ENCODE measurements at places on chromosomes 3 and 15.

GRCh38 chr3:118781839-118782238 lies 252.8 kb downstream of the IGSF11 start:
- DNase-seq: no peak

DNA sequence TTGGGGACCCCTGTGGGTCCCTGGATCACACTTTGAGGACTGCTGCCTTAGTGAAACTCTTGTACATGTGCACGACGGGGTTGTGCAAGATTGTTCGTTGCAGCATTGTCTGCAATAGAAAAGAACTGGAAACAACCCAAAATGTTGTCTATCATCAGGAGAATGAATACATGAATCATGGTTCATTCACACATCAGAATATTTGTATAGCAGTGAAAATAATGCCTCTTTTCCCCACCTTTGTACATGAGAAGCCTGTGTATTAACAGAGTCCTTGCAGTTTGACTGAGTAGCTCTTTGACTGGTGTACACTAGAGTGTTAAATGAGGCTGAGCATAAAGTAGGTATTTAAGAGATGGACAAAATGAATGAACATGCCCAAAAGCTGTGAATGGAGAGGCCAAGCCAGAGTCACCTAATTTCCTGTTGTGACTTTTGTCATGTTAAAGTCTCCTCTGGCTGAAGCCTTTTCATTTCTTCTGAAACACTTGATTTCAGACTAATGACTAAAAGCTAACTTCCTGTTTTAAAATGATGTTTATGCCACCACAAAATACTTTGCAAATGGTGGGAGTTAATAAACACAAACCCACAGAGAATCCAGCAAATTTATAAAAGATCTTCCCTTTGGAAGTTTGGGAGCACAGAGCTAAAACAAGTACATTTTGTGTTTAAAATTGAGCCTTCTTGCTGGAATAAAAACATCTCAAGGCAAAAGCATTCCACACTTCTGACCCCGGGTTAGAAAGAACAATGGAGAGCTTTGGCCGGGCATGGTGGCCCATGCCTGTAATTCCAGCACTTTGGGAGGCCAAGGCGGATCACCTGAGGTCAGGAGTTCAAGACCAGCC lies 20.6 kb upstream of the USP3 start:
- DNase-seq: peak; percentile 86

DNA sequence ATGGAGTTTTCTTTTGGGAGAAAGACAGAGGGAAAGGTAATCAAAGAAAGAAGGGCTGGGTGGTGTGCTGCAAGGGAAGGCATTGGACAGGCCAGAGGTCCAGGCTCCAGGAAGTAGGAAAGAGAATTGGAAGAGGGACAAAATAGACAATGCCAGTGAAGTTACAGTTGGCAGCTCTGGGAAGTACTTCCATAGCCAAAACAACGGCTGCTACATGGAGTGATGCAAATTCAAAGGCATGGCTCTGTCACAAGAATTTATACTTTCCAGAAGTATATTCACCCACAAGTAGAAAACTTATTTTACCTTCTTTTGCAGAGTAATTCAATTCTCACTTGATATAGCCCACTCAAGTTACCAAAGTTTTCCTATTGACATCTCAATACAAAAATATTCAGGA lies 191.5 kb downstream of the TNIK start:
- DNase-seq: no peak

DNA sequence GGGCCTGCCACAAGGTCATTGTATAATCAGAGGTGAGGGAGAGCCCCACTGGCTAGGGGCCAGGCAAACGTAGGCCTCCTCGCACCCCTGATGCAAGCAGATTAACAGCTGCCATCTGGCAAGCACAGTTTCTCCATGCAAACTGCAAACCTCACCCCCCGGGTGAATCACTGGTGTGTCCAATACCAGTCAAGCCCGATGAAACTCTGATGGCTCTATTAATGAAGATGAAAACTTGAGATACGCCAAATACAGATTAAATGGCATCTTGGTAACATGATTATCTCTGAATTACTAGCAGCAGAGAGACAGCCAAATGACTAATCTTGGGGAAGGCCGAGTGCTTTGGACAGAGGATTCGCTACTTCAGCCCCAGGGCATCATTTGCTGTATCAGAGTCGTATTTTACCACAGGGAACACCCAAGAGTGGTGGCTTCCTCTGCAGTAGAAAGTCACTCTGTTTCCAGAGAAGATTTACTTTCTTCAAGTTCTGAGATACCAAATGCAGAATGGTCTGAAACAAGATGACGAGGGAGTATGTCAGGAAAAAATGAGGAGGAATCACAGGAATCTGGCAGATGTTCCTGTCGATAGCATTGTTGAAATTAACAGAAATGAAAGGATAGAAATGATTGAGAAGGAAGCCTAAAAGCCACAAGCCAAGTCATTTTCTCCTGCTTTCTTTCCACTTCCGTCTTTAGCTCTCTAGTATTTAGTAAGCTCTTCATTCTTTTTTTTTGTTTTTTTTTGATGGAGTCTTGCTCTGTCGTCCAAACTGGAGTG lies 96.2 kb upstream of the NR2F2 start:
- no peak for DNase-seq

DNA sequence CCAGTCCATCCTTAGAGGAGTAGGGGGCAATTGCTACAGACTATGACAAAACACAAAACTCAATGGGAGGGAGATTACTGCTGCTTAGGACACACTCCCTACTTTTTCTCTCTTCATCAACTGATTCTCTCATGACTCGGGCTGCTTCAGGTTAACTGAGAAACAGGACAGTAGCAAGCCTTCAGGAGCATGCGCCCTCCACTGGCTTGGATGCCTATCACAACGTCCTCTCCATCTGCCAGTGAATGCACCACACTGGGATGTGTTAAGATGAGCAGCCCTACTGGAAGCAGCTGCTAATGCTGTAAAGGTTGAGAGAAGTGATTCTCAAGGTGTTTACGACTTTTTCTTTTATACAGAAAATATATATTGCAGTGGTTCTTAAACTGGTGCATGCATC lies 542.3 kb downstream of the EDEM1 start:
- no peak for DNase-seq

DNA sequence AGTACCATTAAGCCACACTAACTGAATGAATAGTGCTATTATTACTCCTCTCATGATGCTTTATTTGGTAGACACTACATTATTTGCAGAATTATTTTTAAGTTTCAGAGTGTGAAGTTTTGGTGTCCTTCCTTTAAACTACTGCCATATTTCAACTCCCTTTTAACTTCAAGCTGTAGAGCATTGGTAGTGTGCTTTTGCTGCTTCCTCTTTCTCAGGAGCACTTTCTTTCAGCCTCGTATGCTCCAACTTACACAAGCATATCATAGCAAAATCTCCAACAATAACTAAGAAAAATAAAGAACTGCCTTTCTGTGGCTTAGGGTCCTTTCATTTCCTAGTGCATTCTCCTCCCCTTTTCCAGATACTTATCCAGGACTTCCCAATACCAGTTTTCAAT lies 476.4 kb upstream of the AGTR1 start:
- DNase-seq: no peak
